Hypothalamus (tissue), 51 donors: ENCODE measurements at places on chromosomes 5 and 9.

DNA sequence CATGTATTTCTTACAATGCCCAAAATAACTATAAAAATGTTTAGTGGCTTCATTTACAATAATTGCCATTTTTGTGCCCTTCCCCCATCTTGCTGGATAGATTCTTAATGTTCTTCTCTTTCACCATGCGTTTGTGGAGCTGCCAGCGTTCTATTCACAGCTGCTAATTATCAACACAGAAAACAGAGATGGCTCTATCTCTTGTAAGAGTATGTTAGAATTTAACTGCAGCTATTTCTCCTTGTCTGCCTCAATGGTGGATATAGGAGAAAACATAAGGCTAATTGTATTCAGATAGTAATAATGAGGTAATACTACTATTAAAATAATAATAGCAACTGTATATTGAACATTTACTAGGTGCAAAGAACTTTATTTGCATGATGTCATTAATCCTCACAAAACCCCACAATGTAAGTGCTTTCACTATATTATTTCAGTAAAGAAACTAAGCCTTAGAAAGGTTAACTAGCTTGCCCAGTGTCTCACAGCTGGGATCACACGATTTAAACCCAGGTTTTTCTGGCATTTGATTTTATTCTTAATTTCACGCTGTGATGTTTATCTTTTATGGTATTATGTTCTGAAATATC lies 50.1 kb downstream of the JAKMIP2 start:
- no peak for DNase-seq

GRCh38 chr5:138349852-138350562 lies 2.5 kb upstream of the KDM3B start:
- DNase-seq = no peak

DNA sequence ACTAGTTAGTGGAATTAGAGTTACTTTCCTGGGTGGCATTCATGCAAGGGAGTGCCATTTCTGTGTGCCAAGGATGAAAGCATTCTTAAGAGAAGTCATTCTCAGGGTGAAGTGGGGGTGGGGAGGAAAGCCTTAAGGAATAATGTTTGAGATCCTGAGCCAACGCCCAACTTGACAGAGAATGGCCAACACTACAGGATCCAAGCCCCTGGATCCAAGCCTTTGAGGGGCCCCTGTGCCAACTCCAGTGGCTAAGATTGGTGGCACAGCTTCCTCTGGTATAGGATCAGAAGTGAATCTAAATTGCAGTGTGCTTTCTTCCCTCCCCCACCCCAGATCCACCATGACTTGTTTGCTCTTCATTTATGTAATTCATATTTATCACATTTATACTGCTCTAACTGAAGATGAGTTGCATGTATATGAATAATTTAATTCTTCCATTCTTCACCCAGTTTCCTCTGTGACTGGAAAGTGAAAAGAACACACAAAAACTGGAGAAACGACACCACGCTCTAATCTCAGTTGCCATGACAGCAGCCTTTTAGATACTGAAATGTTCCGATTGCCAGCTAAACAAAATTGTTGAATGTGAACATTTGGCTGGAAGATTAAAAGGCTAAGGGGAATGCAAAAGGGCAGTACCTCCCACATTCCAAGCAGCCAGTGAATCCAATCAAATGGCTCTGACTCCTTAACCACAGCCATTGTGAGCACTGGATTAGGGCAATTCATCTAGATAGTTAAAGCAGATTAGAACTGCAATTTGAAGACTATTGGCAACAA lies 4.5 kb downstream of the ZNF608 start:
- DNase-seq = no peak

GRCh38 chr5:95406426-95407090 lies 15.4 kb downstream of the FAM81B start:
- no peak for DNase-seq

DNA sequence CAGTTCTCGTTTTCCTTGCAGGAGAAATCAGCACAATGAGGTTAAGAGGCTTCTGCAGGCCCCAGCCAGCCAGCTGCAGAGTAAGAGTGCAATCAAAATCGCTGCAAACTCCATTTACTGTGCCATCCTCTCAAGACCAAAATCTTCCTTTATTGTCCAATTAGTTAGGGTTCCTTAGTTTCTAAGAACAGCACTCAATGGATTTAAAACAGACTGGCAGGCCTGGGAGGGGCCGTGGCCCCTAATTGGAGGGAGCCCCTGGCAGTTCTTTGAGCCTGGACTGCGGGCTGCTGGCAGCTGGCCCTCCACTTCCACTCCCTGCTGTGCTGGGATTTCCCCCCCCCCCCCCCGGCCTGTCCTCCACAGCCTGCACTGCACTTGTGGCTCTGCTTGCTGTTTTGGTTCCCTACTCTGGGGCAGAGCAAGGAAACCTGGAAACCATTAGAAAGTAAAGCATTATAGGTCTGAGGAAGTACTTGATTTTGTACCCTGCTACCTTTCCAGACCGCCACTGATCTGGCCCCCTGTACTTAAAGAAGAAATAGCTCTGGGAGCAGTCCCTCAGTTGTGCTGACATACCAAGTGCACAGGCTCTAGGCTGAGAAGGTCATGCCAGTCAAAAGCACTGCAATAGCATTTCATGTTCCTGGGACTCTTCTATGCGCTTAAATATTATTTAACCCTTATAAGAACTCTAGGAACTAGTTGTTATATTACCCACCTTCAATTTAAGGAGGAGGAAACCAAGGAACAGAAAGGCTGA lies 129.0 kb downstream of the APBA1 start:
- DNase-seq = peak; percentile 6

- DNase-seq = peak; percentile 51
Measured at GRCh38 chr9:129352146-129352865, 174.2 kb upstream of the IER5L start.

- no peak for DNase-seq
Measured at GRCh38 chr9:114682846-114683245, 854 bp upstream of the TEX48 start.

- no peak for DNase-seq
Measured at GRCh38 chr5:6581559-6582426, 51.1 kb downstream of the NSUN2 start.

DNA sequence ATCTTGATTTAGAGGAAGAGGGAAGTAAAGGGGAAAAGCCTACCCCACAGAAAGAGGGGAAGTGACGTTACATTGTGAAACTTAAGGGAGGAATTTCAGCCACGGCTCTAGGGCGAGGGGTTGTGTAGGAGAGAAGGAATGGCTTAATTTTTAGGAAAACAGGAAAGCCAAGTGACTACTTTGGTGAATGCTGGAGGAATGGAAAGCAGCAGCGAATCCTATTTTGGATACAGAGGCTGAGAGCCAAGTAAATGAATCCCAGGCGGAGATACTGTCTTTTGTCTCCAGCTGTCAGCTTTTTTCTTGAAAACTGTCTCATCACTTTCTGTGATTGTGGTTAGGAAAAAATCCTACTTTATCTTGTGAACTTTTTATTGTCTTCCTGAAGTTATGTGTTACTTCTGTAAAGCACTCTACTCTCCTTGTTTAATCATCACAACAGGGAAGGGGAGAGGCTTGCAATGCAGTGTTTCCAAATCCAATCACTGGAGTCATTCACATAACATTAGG lies 188.4 kb downstream of the TSSK1B start:
- DNase-seq = no peak

- DNase-seq = peak; percentile 19
Measured at GRCh38 chr5:74017786-74018211, 391.8 kb downstream of the ARHGEF28 start.

- DNase-seq = no peak
Measured at GRCh38 chr5:15966651-15967050, 212.9 kb downstream of the MARCHF11 start.

DNA sequence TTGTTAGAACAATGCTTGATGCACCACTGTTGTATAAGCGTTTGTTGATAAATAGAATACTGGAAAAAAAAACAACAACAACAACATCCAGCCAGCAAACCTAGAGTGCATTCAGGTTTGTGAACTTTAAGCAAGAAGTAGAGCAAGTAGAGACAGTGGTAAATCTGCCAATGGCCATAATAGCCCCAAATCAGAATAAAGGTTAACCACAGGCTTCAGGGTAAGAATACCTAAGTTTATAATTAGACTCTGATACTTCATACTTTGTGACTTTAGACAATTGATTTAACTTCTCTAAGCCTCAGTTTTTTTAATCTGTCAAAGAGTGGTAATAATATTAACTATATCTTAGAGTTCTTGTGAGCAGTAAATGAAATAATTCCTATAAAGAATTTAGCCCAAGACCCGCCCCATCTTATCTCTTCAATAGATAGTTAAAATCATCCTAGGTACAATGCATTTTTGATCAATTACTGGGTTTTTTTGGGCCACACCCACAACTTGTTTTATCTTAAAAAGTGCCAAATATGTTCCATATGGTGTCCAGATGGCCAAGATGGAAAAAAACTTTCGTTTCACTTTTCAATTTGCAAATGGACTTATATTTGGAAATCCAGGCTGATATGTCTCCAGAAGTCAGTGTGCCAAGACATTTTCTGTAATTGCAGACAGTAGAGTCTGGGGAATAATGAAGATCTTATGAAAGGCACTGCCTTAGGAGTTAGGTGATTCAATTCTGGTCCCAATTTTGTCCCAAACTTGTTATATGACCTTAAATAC lies 24.5 kb upstream of the DPYSL3 start:
- no peak for DNase-seq

DNA sequence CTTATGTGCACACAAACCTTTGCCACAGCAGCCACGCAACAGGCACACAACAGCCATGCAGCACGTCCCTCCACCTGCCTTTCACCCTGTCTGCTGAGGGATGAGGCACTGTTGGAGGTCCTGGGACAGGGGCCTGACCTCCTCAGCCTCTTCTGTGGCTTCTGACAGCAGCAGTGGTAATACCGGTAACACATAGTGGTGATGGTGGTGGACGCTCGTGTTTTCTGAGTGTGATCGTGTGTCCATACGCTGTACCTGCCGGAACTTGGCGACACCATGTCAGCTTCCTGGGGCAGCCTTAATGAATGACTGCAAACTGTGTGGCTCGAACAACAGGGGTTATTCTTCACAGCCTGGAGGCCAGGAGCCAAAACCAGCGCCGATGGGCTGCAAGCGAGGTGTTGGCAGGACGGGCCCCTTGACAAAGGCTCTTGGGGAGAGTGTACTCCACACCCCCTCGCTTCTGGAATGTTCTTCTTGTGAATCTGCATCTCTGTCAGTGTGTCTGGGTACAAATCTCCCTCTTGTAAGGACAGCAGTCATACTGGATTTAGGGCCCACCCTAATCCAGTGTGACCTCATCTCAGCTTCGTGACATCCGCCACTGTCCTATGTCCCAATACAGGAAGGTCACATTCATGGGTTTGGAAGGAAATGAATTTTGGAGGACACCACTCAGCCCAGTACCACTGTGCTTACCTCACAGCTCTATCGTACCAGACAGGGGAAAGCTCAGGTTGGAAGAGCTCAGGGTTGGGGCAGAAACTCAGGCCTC lies 55.3 kb upstream of the EXOC3 start:
- DNase-seq = no peak

DNA sequence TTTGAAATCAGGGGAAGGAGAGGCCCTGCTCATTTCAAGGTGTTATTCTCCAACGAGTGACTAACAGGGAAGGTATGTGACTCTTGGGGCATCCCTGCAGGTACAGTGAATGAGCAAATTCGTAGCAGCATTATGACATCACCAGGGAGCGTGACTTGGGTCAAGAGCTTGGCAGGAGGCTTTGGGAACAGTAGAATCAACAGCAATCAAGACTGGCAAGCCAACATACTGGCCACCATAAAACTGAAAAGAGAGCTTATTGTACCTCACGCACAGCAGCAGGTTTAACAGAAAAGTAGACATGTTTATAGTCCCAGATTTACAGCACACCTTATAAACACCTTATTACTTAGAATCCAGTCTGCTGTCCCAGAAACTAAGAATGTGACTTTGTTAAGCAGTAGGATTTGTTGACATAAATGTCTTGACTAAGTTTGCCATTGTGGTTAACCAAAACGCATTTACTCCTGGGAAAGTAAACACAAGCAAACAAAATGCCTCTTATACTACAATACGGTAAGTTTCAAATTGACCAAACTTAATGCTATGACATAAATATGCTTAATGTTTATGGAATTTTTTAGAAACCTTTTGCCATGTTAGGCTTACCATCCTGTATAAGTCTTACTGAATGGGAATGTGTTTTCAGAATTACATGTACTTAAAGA lies 297.8 kb downstream of the NPR3 start:
- no peak for DNase-seq

DNA sequence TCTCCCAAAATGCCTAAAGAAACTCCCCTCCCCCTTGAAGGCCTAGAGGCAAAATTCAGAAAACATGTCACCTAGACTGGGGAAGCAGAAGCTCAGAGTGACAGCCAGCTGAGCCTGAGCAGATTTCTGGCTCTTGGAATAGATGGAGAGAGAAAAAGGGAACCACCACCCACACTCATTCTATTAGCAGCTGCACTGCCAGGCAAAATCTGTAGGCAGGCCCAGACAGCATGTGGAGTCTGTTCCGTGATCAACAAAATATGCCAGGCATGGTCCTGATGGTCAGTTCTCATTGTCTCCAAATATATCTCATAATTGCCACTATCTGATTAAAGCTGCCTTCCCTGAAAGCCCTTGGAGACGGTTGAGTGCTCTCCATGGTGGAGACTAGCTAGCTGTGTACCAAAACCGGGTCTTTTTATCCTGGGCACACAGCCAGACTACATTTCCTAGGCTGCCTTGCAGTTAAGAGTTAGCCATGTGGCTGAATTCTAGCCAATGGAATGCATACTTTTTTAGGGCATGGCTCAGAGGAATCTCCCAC lies 131.7 kb upstream of the GPR151 start:
- no peak for DNase-seq

DNA sequence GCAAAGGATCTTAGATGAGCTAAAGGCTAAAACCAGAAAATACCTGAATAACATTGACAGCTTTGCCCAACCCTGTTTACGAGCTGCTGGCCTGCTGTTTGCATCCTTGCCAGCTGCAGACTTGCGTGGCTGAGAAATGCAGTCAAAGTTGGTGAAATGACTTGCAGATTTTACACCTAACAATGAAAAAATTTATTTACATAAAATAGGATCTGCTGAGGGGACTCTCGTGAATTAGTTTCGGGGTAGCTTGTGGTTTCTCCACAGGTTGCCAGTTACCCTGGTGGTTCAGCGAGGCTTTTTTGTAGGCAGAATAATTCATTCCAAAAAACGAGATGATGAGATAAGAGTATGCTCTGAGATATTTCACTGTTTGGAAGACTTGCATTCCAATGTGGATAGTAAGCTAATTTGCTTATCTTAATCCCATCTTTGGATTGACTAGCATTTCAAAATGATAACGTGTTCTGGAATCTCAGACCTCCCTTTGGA lies 65.7 kb upstream of the FANCC start:
- no peak for DNase-seq
